GM19239 (cell line): ENCODE measurements at places on chromosomes 5 and 9.

GRCh38 chr5:127431977-127432585 is 85.4 kb upstream of the PRRC1 start:
- DNase-seq: no peak

GRCh38 chr9:38380230-38380871 is 12.2 kb upstream of the ALDH1B1 start:
- no peak for DNase-seq

GRCh38 chr5:131877873-131878272 is 67.6 kb downstream of the MEIKIN start:
- DNase-seq: no peak

- DNase-seq: peak; percentile 54
These were observed 36.4 kb downstream of the GLT6D1 start for GRCh38 chr9:135602789-135603481.

DNA sequence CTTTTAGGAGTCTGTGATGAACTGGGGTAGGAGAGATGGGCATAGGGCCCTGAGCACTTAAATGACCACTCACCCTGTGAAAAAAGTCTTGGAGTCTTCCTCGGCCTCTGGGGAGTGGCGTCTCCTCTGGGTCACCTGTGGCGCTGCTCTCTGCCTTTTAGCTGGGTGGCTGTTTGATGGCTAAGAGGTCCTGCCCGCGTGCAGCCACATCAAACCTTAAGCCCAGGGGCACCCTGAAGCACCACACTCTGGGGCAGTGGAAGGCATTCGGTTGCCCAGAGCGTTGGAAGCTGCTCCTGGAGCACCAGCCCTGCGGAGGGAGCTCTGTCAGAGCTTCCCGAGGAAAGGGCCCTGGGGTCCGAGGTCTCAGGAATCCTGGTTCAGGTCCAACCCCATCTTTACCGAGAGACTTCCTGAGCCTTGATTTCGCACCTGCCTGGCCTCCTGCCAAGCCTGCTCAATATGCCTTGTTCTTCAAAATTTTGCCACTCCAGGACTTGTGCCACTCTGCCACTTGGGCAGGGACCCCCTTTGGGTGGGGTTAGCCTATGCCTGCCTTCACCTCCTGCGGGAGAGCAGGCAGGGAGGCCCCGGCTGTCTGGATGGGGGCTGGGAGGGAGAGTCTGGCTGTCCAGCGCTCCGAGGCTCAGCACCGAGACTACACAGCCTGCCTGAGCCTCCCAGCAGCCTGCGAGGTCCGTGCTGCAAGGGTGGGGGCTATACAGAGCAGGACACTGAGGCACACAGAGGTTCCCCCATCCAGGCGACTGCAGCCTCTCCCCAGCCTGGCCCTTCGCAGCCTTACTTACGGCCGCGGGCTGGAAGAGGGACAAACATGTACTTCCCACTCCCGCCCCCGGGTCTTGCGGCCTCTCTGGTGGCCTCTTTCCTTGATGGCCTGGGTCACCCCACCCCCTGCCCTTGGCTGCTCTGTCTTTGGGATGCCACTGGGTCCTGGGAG is 63.4 kb upstream of the RNU6ATAC start:
- no peak for DNase-seq

- DNase-seq: no peak
These were observed 865.0 kb downstream of the PTPRD start for GRCh38 chr9:9747787-9748186.

DNA sequence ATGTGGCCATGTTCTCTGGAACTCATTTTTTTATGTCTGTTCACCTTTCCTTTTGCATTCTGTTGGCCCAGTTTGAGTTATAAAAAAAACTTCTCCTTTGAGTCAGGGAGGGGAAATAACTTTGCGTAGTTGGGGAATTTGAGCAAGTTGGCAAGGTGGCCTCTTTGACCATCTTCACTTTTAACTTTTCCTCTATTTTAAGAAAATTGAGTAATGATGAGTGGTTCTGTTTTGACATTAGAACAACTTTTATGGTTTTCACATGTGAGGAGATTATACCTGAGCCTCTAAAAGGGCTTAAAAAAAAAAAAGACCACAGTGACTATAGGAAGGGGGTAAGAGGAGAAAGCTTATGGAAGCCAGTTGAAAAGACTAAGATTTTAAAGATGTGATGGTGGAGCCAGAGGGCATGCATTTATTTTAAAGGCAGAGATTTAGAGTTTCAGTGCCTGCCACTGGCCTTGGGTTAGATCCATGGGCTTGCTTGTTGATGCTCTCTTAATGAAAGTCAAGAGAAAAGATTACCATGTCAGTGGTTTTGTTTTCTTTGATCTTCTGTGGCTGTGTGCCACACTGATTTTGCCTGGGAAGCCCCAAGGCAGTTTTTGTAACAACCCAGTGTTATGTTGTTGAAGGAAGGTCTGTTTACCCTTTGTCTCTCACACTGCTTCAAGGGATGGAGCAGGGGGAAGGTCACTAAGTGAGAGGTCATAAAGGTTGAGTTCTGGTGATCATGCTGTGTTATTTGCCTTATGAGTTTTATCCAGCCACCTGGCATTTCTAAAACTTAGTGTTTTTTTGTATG is 219.7 kb upstream of the CD180 start:
- no peak for DNase-seq

- no peak for DNase-seq
These were observed 17.0 kb upstream of the NDUFS4 start for GRCh38 chr5:53543401-53543800.

- no peak for DNase-seq
These were observed 9.9 kb upstream of the PCSK5 start for GRCh38 chr9:75880618-75881017.

GRCh38 chr5:111159845-111160244 is 64.3 kb upstream of the CAMK4 start:
- no peak for DNase-seq

DNA sequence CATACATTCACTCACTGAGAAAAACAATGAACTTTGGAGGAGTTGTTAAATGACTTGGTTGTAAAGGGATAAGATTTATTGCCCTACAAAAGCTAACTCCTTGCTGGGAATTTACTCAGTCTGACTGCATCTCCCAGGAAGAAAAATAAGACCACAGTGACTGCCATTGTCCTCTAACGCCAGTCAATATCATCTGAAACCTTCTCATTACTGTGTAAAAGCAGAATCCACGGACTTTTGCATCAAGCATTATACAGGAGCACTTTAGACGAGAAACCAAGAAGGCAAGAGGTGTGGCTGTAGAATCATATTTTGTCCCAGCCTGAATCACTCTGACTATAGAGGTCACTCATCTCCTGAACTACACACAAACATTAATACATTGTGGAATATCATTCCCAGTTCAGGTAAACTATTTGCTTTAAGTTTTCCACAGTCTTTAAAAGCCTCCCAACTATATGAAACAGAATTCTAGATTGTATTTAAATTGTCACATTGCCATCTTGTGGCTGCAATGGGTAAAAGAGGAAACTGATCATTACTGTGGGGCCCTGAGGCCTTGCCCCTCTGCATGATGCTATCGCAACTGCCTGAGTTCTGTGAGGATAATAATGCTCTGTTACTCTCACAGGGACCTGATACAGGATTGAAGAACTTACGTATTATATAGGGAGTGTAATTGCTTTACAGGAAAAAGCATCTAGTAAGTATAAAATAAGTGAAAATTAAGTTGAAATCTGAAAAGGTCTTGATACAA is 142.9 kb downstream of the SLCO4C1 start:
- peak; percentile 15 for DNase-seq

GRCh38 chr9:81002242-81002641 is 687.1 kb downstream of the TLE1 start:
- no peak for DNase-seq

GRCh38 chr5:132474881-132475496 is 15.6 kb downstream of the IRF1 start:
- no peak for DNase-seq

- DNase-seq: no peak
These were observed 27.1 kb downstream of the LARP1 start for GRCh38 chr5:154782326-154782725.

- no peak for DNase-seq
These were observed 5.5 kb downstream of the TMEM8B start for GRCh38 chr9:35834260-35835215.

- no peak for DNase-seq
These were observed 69.7 kb downstream of the ABCA1 start for GRCh38 chr9:104858271-104858670.

DNA sequence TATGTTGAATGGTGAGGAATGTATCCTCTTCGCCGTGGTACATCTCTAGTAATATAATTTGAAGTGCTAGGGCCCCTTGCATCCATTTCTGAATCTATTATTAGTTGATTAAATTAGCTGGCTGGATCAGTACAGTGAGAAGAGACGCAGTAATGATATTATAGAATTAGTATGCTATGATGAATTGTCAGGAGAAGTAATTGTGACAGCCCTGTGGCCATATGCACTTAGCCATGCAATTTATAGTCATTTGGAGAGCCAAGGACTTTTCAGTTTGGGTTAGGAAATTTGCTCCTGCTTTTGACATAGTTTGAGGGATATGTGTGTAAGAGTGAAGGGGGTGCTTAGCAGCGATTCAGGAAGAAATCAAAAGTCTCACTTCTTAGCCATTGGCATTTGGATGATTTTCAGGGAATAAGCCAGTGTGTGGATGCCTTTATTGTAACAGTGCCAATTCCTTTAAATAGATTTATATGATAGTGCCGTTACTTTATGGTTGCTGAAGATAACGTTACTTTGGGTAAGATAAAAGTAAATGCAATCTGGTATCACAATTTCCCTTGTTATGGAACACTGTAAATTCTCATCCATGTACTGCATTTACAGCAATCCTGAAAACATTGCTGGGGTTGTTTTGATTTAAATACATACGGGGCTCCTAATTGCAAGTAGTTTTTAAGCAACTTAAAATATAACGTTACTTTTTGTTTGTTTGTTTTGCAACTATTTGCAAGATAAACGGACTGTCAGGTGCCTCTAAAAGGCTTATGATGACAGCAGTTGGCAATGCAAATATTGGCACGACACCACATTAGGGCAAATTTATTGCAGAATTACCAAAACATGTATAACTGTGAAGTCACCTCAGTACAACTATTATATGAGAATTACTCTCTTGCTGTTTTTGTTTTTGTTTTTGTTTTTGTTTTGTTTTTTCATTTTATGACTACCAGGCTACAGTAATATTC is 875.4 kb upstream of the WWC1 start:
- DNase-seq: no peak

- DNase-seq: no peak
These were observed 167.3 kb downstream of the ROR2 start for GRCh38 chr9:91782708-91783214.

- no peak for DNase-seq
These were observed 755 bp downstream of the DND1 start for GRCh38 chr5:140672455-140673186.

DNA sequence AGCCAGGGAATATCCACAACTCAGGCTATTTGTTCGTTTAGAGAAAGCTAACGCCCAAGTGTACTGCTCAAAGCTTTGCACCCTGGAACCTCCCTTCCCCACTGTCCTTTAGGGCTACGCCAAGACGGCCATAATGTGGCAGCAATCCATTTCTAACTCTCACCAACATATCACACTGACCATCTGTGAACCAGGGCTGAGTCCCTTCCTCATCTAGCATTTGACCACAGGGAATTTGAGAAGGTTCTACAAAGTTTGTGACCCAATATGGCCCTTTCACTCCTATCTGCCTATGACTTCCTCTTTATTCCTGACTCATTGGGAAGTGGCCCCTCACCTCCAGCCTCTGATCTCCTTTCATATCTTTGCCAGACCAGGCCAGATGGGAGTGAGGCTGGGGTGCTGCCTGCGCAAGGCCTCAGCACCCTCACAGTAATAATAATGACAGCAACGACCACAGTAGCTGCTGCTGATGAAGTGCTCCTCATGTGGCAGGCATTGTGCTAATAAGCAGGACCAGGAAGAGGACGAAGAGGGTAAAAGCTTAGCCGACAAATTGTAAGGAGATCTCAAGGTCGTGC is 9.3 kb upstream of the ARAP3 start:
- DNase-seq: no peak

- no peak for DNase-seq
These were observed 57.6 kb downstream of the KIF24 start for GRCh38 chr9:34271265-34272006.

- DNase-seq: no peak
These were observed 13.0 kb downstream of the CDHR2 start for GRCh38 chr5:176562189-176562588.

GRCh38 chr9:129688285-129689043 is 23.0 kb downstream of the PRRX2 start:
- DNase-seq: no peak

DNA sequence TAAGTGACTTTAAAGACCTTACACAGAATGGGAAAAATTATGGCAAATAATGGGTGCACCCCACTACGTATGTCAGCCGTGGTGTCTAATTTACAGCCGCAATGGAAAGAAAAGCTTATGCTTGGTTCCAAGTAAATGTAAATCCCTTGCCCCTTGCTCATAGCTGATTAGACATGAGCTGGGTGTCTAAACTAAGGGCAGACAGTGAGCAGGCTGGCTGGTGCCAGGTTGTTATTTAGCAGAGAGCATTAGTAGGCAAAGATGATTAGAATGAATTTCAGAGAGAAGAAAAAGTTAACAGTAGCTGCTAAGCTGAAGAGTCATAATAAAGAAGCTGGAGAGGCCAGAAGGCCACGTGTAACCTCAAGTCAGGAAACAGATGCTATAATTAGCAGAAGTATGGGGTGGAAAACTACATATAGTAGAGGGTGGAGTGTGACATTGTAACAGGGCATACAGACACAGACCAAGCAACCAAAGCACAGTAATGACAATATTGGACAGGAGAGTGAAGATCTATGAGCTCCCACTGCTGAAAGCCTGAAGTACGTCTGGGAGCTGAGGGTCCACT is 257.7 kb downstream of the MCTP1 start:
- DNase-seq: no peak

- no peak for DNase-seq
These were observed 297.6 kb downstream of the MAN2A1 start for GRCh38 chr5:109987355-109987754.

DNA sequence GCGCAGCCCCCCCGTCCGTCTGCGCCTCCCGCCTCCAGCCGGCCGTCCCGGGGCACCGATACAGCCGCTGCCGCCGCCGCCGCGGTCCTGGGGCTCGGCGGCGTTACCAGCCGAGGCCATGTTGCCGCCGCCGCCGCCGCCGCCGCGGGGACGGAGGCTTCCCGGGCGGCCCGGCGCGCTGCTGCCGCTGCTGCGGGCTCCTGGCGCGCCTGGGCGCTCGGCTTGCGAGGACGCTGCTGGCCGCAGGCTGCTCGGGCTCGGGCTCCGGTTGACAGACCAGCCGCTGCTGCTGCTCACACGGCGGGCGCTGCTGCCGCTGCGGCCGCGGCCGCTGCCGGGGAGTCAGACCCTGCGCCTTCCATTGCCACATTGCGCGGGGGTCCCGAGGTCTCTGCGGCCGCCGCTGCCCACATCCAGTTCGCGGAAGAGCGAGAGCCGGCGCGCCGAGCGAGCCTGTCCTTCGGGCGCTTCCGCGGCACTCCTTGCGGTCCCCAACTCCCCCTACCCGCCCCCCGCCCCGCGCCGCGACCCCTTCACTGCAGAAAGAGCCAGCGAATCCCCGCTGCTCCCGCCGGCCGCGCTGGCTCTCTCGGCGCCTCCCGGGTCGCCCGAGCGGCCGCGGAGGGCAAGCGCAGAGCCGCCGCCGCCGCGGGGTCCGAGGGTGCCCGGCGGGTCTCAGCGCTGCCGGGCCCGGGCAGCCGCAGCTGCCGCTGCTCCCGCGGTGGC is 8.4 kb downstream of the PTCH1 start:
- no peak for DNase-seq

GRCh38 chr9:95927271-95928004 is 51.9 kb downstream of the ERCC6L2 start:
- DNase-seq: no peak

GRCh38 chr5:43215073-43215631 is 23.1 kb downstream of the NIM1K start:
- no peak for DNase-seq
